ENCODE measurements at places on chromosomes 4 and X.

DNA sequence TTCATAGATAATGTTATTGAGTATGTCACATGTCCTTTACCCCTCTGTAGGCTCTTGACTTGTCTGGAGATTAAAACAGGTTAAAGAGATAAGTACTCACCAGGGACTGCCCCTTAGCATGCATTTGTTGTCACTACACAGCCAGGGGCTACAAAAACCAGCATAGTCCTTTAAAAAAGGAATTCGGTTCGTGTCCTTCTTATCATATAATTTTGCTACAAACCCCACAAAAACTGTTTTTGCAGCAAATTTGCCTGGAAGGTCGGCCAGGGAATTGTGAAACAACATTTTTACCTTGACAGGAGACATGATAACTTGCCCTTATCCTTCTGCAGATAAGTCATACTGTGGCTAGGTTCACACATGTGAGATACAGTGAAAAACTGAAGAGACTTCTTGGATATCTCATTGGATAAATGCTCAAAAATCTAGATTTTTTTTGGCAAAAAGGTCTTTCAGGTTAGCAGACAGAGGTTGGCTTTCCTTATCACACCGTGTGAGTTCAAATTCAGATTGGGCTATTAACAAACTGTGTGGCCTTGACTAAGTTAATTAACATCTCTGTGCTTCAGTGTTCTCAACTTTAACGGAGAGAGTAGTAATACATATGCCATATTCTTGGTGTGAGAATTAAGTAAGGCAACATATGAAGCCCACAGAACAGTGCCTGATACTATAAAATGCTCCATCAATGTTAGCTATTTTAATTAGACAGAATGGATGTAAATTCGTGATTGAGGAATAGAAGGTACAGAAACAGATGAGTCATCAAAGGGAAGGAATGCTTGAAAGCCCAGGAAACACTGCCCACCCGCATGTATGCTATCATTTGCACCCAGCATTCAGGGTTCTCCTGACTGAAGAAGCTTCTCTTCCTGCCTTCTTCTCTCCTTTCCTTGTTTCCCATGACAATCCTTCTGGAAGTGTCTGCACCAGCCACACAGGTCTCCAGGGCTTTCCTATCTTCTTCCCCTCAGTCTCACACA lies 30.0 kb downstream of the FAM9C start:
- DNase-seq: no peak

DNA sequence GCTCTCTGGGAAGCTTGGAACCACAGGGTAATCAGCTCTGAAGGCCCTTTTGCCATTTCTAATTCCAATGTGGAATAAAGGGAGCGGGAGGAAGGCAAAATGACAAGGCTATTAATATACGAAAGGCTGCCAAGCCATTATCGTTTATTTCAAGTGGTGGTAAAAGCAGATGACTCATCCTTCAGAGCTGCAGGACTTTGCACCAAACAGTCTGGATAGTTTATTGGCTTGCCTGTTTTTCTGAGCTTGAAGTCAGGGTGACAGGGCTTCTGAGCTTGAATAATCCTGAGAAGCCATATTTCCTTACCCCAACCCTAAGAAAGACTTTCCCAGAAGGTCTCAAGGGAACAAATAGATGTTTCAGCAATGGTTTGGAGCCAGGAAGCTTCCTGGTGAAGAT lies 7.7 kb upstream of the GABRE start:
- DNase-seq: no peak

- no peak for DNase-seq
These were observed 10.3 kb downstream of the PKD2 start for GRCh38 chr4:88017516-88018297.

GRCh38 chrX:29890004-29890403 lies 325.4 kb upstream of the MAGEB2 start:
- DNase-seq: no peak

DNA sequence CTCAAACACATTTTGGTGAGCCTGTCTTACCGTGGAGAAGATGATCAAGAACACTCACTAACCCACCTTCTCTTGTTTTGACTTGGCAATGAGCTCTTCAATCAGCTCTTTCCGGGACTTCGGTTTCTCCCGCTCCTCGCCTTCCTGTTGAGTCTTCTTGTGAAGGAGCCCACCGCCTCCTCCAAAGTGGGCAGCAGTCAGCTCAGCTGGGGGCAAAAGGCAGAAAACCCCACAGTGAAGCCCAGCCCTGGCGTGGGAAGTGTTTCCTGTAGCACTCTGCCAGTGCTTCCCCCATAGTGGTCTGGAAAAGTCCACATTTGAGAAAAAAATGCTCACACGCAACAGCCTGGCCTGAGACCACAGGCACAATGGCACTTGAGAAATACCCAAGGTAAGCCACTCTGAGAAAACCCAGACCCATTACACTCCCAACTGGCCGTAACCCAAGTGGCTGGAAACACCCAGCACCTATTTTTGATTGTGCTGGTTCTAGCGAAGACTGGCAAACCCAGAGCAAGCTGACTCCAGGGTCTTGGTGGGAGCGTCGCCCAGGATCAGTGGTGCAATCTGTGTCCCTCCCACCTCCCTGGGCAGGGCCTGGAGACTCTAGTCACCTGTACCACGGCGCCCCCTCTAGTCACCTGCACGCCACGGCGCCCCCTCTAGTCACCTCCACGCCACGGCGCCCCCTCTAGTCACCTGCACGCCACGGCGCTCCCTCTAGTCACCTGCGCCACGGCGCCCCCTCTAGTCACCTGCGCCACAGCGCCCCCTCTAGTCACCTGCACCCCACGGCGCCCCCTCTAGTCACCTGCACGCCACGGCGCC lies 8.6 kb downstream of the NOP14 start:
- peak; percentile 69 for DNase-seq

GRCh38 chrX:24610516-24610915 lies 36.6 kb downstream of the PCYT1B start:
- no peak for DNase-seq

- DNase-seq: no peak
These were observed 351.4 kb downstream of the KLHL13 start for GRCh38 chrX:117765211-117765610.

GRCh38 chrX:7351926-7352325 lies 204.0 kb upstream of the PUDP start:
- DNase-seq: no peak
